ENCODE measurements at places on chromosomes 3 and 15.
A peak's percentile ranks its signal among the peaks of the same experiment; 100 is the strongest.

DNA sequence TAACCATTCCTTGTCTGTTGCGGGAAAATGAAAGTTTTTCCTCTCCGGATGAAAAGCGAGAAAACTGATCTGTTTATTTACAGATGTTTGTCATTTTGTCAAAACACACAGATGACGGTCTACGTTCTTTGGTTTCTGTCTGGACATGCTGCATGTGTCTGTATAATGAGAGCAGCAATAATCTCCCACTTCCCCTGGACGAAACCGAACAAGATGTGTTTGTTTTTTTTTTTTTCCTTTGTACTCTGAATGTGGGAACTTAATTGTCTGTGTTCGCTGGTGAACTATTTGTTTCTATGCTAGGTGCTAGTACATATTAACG, 33.6 kb downstream of the PTPRG start:
- no peak for DNase-seq

DNA sequence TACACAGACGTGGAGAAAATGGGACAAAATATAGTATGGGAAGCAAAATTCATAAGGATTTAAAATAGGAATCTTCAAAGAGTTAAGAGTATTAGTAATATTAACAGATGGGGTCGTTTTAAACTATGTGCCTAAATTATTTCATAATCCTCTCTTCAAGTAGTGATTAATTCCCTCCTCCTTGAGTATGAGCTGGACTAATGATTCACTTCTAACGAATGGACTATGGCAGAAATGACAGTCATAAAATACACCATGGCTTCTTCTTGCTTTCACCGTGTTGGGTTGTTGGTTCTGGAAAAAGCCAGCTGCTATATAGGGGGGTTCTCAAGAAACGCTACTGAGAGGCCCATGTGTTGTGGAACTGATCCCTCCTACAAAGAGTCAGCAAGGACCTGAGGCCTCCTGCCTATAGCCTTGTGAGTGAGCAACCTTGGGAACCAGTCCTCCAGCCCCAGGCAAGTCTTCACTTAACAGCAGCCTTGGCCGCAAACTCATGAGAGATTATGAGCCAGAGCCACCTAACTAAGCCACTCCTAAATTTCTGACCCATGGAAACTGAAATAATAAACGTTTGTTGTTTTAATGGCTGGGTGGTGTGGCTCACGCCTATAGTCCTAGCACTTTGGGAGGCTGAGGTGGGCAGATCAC, 64.8 kb upstream of the ABHD2 start:
- no peak for DNase-seq

- DNase-seq = no peak
Observed at GRCh38 chr3:12396471-12396870, 87.8 kb upstream of the TSEN2 start.

- peak; percentile 67 for DNase-seq
Observed at GRCh38 chr15:71411538-71412482, 296.5 kb downstream of the THSD4 start.

- no peak for DNase-seq
Observed at GRCh38 chr3:101131767-101132166, 138.5 kb upstream of the ABI3BP start.

DNA sequence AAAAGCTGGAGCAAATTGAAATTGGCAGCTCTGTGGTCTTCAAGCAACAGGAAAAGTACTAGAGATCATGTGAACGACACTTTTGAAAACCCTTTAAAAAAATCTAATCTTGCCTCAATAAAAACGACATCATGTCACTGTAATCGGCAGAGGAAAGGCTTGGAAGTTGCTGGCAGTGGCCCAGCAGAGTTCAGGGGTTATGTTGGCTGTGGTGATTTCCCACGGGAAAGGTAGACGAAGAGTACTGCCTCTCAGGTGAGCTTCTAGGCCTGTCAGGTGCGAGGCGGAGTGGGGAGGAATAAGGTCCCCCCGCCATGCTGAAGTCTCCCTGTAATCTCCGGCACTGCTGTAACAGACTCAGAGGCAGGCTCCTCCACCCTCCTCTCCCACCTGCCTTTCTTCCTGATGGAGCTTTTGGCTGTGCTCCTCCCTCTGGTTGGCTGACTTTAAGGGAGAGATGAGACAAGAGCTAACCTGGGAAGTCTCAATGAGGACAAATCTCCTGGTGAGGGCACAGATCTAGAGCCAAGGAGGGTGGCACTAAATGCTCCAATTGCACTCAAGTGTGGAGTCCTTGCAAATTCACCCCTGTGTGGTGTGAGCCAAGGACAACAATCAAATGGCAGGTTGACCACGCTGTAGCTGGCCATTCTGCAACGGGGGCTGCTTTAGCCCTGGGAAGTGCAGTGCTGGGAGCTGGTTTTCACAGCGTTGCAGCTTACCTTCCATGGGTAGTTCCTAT, 18.7 kb upstream of the HES1 start:
- DNase-seq = no peak

All from kidney tubule cell (primary cell).